ENCODE measurements at places on chromosomes 1 and 21.
A peak's percentile ranks its signal among the peaks of the same experiment; 100 is the strongest.

- DNase-seq = no peak
Measured at GRCh38 chr1:10868599-10868965, 72.1 kb upstream of the CASZ1 start.

- DNase-seq = no peak
Measured at GRCh38 chr21:40613546-40614030, 233.4 kb downstream of the DSCAM start.

DNA sequence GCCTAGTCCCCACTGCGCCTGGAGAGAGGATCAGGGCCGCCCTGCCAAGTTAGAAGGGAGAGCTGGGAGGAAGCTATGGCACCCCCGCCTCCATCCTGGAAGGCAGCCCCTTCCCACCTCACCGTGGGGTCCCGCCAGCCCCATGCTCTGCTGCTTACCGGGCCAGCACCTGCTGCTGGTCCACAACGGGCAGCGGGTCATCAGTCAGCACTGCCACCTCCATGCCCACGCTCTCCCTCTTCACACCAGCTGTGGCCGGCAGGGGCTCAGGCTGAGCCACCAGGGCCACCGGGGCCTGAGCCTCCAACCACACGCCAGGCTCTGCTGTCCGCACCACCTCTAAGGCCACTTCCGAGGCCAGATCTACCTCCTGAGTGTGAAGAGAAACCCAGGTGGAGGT lies 23.5 kb upstream of the DDOST start:
- DNase-seq = no peak

DNA sequence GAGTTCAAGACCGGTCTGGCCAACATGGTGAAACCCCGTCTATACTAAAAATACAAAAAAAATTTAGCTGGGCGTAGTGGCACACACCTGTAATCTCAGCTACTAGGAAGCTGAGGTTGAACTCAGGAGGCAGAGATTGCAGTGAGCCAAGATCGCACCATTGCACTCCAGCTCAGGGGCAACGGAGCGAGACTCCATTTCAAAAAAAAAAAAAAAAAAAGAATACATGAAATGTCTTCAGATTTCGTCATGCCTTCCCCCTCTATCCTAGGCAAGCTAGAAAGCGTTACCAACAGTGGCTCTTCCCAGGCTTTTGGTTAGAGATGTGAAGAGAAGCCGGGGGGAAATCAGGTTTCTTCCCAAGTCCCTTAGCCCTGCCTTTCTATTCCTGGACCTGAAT lies 3.6 kb downstream of the TFF1 start:
- no peak for DNase-seq

DNA sequence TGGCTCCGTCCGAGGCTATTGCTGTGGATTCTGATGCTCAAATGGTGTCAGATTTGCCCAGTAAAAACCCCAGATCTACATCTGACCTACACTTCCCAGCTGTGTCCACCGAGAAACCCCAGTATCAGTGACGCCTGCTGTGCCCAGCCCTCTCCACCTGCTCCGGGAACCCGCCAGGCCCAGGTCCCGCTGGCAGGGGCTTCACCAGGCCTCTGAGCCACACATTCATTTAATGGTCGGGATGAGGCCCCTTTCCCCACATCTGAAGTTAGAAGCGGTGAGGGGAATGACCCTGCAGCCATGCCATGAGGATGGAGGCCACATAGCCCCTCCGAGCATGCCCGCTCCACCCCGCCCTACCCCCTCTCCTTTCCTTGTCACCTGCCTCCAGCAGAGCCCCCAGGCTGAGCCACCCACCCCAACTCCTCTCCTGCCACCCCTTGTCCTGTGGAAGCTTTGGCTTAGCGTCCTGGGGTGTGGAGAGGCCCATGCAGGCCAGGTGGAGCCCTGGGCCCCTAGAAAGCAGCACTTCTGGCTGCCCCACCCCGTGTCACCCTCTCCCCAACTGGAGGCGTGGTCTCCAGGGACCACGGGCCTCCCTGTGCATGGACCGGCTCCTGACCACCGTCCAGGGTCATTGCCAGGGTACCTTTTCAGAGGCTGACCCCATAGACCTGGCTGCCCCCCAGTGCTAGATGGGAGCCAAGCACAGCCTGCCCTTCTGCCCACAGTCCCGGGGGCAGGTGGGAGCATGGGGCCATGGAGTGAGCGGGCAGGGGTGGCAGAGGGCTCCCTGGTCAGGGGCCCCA lies 8.0 kb downstream of the TNFRSF14 start:
- no peak for DNase-seq

DNA sequence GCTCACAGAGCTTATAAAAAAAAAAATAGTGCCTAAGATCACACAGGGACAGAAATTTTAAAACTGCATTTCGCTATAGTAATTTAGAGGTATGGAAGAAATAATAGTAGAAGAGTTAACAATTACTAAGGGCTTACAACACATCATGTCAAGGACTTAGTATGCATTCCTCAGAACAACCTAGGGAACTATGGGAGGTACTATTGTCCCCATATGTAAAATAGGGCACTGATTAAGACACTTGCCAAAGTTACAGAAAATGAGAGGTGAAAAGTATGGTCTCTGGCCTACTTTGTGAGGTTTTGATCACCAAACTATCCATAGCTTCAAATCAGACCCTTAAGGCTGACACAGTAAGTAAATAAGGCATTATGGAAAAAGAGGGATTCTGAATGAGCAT lies 4.7 kb downstream of the FRRS1 start:
- DNase-seq = no peak

- no peak for DNase-seq
Measured at GRCh38 chr21:44931501-44932407, 8.1 kb upstream of the SLX9 start.

DNA sequence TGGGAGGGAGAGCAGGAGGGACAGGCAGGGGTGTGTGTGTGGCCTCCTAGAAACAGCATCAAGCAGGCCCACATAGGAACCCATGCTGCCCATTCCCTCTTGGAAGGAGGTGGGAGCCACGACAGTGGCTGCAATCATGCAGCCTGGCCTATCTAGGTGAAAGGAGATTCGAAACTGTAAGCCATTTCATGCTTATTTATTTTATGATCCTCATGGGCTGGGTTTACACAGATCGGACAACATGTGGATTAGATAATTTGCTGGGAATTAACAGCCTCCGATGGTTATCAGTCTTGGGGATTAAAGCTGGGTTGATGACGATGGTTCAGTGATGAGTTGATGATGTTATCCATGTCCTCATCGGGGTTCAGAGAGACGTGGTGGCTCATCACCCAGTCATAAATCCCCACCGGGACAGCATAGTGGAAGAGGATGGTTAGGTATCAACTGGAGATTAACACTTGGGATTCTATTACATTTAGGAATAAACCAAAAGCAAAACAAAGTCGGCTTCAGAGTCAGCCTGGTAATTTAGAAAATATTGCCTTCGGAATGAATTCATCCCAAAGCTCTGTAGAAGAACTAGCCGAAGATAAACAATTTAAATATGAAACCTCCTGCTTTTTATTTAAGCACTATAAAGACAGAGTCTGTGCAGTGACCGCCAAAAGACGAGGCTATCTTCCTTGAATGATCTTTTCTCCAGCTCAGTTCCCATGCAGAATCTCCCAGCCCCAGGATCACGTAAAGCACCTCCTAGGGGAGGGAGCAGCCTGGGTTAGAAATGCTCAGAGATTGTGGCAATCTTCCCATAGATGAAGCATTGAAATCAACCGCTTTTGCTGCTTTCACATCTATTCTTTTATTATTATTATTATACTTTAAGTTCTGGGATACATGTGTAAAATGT lies 252.8 kb downstream of the FOXD2 start:
- peak; percentile 36 for DNase-seq

- peak; percentile 66 for DNase-seq
Measured at GRCh38 chr1:27097484-27097917, 57.4 kb downstream of the SLC9A1 start.

DNA sequence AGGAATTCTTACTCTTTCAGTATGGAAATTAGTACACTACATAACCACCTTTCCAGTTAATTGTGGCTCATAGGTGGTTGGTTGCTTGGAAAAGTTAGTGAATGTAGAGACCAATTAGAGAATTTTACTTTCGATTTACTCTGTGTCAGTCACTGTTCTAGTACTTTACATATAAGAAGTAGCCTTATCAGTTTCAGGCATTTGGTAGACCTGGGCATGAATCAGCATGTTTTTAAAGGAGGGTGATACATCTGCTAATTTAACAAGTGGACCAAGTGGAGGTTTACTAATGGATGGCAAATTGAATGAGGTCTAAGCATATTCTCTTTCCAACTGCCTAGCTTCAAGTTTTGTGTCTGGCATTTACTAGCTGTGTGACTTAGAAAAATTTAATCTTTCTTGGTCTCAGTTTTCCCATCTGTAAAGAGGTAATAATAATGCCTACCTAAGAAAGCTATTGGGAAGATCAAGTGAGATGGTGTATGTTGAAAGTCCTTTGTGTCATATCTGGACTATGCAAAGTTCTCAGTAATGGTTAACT lies 1158.6 kb downstream of the PLA2G4A start:
- no peak for DNase-seq

DNA sequence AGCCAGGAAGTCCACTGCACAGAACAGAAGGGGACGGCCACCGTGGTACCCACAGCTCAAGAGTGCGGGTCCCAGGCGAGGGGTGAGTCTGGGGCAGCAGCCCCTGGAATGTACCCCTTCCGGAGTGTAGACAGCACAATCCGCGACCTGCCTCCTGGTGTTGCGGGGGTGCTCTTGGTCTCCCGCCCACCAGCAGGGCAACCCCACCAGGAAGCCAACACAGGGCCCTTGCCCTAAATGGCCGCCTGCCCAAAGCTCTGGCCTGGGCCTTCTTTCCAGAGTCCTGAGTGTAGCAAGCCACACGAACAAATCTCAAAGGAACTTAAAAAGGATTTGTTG lies 1.1 kb upstream of the SLC19A1 start:
- peak; percentile 38 for DNase-seq

GRCh38 chr1:21234779-21235178 lies 55.5 kb downstream of the ECE1 start:
- DNase-seq = no peak

DNA sequence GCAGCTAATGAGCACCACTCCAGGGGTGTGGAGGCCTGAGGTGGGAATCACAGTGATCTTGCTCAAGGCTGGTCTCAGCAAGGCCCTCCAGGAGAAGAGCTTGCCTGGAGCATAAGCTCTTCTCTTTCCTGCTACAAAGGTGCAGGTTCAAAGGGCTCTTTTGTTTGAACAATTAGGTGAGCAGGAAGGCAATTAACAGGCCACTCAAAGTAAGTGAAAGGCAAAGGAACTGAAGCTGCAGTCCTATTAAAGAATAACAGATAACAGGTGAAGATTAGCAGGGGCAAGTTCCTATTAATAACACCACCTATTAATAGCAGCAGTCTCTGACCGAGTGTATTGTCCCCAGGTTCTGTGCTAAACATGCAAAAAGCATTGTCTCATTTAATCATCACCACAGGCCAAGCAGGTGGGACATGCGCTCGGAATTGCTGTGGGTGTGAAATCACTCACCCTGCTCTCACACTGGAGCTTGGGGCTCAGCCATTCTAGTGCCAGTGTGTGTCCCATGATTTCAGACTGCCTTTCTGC lies 113.8 kb downstream of the RHOU start:
- no peak for DNase-seq

DNA sequence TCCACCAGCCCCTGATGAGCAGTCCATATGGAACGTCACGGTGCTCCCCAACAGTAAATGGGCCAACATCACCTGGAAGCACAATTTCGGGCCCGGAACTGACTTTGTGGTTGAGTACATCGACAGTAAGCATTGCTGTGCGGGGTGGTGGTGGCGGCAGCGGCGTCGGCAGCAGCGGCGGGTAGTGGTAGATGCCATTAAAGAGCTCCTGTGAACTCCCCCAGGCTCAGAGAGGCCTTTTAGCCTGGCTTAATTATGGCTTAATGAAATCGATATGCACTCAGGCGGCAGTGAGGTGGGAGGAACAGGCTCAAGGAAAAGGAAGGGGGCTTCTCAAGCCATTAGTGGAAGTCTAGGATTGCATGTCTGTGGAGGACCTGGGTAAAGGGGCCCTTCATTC lies 41.9 kb upstream of the CNTN2 start:
- DNase-seq = no peak

- DNase-seq = no peak
Measured at GRCh38 chr1:39103328-39104157, 77.4 kb downstream of the NDUFS5 start.

DNA sequence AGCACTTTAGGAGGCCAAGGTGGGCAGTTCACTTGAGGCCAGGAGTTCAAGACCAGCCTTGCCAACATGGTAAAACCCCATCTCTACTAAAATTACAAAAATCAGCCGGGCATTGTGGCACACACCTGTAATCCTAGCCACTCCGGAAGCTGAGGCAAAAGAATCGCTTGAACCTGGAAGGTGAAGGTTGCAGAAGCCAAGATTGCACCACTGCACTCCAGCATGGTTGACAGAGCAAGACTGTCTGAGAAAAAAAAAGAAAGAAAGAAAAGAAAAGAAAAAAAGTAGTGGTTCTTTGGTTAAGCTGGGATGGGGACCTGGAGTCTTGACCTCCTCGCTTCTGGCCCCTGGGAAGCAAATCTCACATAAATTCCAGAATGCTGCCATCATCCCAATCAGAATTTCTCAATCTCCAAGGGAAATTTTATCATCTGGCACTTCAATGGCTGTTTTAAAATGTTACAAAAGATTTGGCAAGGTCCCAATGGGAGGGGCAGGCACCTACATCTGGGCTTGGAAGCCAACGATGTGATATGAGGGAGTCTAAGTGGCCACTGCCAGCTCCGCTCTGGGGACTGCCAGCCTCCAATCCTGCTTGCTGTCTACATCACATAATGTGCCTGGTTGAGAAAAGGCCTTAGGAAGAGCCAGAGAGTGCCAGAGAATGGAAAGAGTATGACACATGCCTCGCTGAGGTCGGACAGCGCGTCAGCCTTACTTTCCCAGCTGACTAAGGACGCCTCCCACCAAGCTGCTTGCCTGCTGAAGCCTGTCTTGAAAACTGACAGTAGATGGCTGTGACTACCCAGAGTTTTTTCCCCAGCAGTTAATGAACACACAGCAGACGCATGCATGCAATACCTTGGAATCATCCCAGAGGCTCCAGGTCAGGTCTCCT lies 42.1 kb upstream of the SRP9 start:
- DNase-seq = peak; percentile 91

DNA sequence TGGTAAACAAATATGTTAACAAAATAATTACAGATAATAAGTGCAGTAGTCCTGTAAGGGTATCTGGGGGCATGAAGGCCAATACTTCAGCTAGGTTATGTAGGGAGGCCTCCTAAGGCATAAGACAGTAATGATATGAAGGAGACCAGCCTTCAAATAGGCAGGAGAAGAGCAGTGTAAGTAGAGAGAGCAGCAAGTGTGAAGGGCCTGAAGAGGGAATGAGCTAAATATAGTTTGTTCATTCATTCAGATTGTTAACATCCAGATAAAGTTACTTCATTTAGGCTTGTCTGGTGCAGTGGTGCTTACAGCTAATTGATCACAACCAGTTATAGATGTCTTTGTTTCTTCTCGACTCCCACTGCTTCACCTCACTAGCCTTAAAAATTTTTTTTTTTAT lies 71.1 kb downstream of the EPB41 start:
- no peak for DNase-seq

DNA sequence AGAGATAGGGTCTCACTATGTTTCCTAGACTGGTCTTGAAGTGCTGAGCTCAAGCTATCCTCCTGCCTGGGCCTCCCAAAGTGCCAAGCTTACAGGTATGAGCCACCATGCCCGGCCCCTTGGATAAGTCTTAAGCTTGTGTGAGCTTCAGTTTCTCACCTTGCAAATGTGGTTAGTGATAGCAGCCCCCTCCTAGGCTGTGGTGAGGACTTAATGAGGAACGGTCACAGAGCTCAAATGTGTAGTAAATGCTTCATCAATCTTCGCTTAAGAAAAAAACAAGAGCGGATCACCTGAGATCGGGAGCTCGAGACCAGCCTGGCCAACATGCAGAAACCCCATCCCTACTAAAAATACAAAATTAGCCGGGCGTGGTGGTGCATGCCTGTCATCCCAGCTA lies 3.0 kb downstream of the CNR2 start:
- DNase-seq = no peak

Measured in SJSA1 (cell line).